Stimulated activated memory B cell treated with anti-CD40 and anti-IgM and Interleukin-4, amounts not matched to agents 10 μg/mL and 1 μg/mL and 100 μg/mL, for 72 hours (primary cell): ENCODE measurements at places on chromosomes 13 and 19.

GRCh38 chr13:105914291-105915036, 621.0 kb downstream of the EFNB2 start:
- ATAC-seq: no peak

DNA sequence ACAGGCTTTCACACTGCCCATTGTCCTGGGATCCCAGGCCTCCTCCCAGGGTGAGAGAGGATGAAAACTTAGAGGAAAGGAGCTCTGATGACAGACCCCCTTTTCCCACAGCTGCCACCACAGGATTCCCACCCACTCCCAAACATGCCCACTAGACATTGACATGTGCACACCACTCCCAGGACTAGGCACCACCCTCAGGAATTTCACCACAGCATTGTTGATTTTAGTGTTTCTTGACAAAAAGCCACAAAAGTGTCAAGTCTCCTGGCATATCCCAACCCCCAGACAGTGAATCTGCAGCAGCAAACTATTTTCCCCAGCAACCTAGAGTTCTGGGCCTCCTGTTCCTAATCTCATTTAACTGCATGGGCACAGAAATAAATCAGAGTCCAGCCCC, 10.1 kb downstream of the ZNF714 start:
- ATAC-seq: no peak

DNA sequence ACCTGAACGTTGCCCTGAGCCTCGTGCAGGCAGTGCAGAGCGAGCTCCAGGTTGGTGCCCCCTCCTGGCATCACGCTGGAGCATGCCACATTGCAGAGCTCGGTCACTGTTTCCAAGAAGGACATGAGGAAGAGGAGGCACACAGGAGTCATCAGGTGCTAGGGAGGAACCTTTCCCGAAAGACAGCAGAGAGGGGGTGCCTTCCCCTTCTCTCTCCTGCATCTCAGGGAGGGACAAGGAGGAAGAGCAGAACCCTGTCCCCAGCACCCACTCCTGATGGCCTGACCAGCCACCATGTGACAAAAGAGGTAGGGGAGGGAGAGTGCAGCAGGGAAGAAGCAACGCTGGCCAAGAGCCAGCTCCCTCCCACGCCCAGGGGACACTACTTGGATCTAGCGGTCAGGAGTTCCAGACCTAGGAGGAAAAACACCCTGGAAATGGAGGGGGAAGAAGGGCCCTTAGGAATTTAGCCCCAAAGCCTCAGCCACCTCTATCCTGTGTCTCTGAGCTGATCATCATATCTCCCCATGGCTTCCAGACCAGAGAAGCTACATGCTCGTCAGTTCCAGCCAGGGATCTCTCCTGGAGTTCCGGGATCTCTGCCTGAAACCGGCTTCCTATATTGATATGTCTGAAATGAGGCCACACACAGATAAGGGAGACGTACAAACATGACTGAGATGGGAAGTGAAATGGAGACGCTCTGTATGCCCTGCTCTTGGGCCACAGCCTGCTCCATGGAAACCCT, 17.0 kb upstream of the NAPA start:
- no peak for ATAC-seq

GRCh38 chr19:49567861-49568441, 12.4 kb downstream of the NOSIP start:
- peak; percentile 66 for ATAC-seq

DNA sequence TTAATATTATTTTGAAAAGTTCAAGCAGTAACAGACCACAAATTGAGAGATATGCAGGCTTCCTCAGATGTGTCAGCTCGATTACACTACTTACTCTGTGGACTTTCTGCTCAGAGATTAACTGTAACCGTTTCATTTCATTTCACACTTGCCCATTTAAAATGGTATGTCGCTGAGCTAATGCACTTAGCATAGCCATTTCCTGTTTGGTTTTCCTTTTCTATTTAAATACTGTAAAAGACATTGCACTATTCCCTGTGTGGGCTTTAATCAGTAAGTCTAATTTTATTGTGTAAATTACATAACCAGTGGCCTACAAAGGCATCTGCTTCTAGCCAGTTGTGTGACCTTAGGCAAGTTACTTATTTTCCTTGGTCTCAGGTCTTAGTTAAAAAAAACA, 237.6 kb downstream of the LACC1 start:
- no peak for ATAC-seq

GRCh38 chr13:101332583-101332982, 83.7 kb downstream of the NALCN start:
- no peak for ATAC-seq

DNA sequence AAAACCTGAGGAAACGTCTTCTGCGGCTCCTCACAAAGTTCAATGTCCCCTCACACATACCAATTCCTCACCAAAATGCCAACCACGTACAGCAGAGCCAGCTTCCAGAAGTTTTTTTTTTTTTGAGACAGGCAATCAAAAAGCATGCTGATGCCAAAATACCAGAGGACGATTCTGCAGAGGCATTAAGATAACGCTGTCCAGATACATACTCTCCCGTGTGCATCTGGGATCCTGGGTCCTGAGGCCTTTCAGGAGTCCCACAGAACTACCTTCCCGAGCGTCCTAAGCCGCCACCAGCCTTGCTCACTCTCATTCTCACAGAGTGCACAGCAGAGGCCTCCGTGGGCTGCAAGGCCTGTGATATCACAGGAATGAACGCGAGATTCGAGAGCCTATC, 5.0 kb downstream of the DCUN1D2 start:
- no peak for ATAC-seq

DNA sequence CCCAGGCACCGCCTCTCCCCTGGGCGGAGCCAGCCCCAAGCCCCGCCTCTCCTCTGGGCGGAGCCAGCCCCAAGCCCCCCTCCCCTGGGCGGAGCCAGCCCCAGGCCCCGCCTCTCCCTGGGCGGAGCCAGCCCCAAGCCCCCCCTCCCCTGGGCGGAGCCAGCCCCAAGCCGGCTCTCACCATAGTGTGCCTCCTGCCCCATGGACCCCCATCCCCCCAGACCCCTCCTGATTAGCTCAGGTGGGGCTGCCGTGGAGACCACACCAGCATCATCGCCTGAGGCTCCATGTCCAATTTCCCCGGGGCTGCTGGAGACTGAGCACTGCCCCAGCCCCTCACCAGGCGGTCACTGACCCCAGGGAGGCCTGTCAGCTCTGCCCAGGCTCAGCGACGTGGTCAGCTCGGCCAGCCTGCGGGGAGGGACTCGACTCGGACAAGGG, 4.2 kb upstream of the MADCAM1 start:
- no peak for ATAC-seq
